Cerebellar cortex (tissue), 1 donor: ENCODE measurements at places on chromosomes 1 and 21.

- no peak for DNase-seq
Measured at GRCh38 chr1:11735531-11735853, 444 bp upstream of the AGTRAP start.

DNA sequence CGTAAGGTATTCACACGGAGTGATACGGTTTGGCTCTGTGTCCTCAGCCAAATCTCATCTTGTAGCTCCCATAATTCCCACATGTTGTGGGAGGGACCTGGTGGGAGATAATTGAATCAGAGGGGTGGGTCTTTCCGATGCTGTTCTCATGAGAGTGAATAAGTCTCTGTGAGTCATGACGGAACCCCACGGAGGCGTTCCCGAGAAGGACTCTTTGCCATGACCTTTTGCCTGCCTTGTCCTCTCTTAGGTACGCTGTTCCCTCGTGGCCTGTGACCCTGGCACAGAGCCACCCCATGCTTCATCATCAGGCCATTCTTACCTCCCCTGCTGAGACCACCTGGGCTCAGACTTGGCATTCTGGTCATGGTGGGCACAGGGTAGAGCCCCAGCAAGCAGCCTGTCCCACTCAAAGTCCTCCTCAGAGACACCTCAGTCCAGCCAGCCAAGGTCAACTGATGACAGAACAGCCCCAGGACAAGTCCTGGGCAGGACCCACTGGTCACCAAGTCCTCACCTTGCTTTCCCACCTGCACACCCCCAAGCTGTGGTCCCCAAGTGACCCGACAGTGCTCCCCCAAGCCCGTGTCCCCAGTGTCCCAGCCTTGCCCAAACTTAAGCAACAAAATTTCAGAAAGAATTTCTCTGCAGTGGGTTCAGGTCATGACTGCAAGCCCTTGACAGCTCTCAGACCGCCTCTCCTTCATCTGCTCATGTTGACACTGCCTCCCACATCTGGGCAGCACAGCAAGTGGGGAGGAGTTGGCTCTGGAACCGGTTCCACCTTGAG is 158.4 kb downstream of the ACTL8 start:
- DNase-seq, result no peak

- DNase-seq, result no peak
Measured at GRCh38 chr1:18574754-18575153, 55.9 kb upstream of the PAX7 start.

DNA sequence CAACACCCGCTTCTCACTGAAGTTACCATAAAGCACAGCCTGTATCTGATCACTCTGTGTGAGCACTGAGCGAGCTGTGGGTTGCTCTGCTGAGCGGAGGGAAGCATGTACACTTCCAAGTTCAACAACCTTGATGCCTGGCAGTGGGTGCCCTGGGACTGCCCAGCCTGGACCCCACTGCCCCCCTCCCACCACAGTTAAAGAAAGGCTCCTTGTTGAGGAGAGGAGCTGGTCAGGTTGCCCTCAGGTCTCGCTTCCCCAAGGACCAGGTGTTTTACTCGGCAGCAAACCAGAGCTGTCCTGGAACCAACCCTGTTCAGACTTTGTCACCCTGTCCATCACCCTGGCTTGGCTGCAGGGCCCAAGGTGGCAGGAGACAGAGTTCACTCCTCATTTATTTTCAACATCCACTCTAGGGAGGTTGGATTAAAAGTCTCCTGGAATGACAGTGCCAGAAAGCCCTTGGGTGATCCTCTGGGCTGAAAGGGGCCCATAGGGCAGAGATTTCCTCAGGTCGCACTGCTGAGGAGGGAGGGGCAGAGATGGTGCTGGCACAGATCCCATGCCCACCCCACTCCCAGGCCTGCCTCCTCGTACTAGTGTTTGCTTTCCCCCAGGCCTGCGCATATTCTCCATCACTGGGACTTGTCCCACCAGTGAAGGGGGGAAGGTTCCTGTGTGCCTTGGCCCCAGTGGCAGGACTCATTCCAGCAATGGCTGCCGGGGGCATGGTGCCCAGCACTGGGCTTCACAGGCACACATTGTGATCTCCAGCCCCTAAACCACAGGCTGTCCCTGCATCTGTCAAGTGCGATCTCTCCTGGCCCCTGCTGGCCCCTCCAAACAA is 101.7 kb downstream of the TRABD2B start:
- no peak for DNase-seq

DNA sequence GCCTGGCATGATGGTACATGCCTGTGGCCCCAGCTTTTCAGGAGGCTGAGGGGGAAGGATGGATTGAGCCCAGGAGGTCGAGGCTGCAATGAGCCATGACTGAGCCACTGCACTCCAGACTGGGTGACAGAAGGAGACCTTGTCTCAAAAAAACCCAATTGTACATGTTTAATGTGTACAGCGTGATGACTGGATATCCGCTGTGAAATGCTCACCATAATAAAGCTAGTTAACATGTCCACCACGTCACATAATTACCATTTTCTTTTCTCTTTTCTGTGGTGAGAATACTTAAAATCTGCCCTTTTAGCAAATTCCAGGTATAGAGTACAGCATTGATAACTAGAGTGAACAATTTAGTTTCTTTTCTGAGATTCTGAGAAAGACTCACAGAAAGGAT is 24.0 kb downstream of the TMPRSS2 start:
- no peak for DNase-seq

GRCh38 chr1:41420860-41421259 is 59.6 kb downstream of the FOXO6 start:
- no peak for DNase-seq

- DNase-seq, result no peak
Measured at GRCh38 chr1:32255072-32256071, 4.3 kb downstream of the LCK start.

- DNase-seq, result no peak
Measured at GRCh38 chr21:38753557-38753971, 52.2 kb upstream of the ETS2 start.

DNA sequence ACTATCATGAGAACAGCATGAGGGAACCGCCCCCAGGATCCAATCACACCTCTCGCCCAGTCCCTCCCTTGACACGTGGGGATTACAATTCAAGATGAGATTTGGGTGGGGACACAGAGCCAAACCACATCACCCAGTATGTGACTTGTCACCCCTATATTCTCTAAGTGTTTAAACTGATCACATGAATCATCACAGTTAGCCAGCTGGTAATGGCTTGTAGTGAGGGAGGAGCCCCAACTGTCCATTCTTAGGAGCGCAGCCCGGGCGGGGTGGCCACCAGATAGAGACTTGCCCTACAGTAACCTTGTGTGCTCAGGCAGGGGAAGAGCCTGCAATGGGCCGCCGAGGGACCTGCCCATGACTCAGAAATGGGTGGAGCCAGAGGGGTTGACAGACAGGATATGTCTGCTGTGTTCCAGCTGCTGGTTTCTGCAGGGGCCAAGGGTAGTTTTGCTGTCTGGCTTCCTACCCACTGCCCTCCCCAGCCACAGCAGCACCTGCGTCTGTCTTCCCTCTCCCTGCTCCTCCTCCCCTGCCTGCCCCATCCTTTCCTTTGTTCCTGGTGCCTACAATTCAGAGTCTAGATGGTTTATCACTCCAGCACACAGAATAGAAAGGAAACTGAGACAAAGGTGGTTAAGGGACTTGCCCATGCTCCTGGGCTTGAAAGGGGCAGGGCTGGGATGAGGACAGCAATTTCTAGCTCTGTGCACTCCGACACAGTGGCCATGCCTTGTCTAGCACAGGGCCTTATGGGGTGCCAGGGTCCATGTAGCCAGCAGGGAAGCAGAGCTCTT is 9.2 kb downstream of the ABCG1 start:
- no peak for DNase-seq

- DNase-seq, result no peak
Measured at GRCh38 chr1:30169269-30169668, 554.1 kb downstream of the MATN1 start.
